ENCODE measurements at places on chromosomes 2 and 18. TPM values are rescaled to one million over a fixed set of nuclear protein-coding genes. Genes with fewer than 3 reads are reported as not detected.

GRCh38 chr2:190515687-190516086 lies 18.8 kb downstream of the NEMP2 start:
- no peak overlapping the region for H3K4me3 ChIP-seq
- H3K4me1 ChIP-seq = no peaks in the 10 kb centered on the region
- no peaks in the 10 kb centered on the region for H3K27me3 ChIP-seq
- no peak overlapping the region for H3K27ac ChIP-seq

- H3K36me3 ChIP-seq = no peaks in the 10 kb centered on the region
- no peaks in the 10 kb centered on the region for H3K27me3 ChIP-seq
- DNase-seq = no peak
- H3K27ac ChIP-seq = no peak overlapping the region
Observed at GRCh38 chr2:210429403-210430137, 47.0 kb downstream of the LANCL1 start.

DNA sequence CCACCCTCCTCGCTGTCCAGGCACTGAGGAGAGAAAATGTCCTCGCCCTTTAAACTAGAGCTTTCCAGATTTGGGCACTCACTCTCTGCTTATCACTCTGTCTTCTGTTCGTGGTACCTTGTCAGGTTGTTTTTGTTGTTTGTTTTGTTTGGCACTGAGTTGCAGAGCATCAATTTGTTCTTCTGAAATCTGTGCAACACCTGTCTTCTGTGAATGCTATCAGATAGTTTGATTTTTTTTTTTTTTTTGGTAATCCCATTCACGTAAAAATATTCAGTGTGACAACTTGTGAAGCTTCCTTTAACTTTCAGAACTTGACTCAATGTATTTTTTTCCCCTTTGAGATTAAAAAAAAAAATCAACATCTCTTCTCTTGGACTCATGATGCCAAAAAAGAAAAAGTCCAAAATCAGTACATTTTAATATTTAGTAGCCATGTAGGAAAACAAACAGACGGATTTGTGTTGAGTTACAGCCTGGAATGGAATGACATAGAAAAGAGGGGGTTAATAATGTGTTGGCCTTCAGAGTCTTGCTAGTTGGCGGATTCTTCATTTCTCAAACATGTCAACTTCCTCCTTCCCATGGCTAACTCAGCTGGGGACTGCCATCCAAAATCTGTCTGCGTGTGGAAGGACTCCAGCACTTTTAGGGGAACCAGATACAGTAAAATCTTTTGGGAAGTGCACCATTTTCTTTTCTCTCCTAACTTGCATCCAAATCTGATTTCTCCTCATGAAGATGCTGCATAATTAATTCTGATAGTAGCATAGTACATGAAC lies 1.6 kb downstream of the TMEM178A start:
- peaks cover 11% of the 10 kb centered on the region for H3K4me1 ChIP-seq
- no peak for DNase-seq
- H3K36me3 ChIP-seq = no peaks in the 10 kb centered on the region
- no peak overlapping the region for H3K4me3 ChIP-seq

GRCh38 chr18:350953-351572 lies 83.2 kb upstream of the THOC1 start:
- H3K27me3 ChIP-seq = no peaks in the 10 kb centered on the region
- no peak overlapping the region for H3K4me3 ChIP-seq
- DNase-seq = no peak
- H3K4me1 ChIP-seq = no peaks in the 10 kb centered on the region
- no peaks in the 10 kb centered on the region for H3K36me3 ChIP-seq

ASXL3 gene
- 0.44 TPM for total RNA-seq
